Fibroblast of skin of right biceps (primary cell): ENCODE measurements at places on chromosomes 4 and X.
A peak's percentile ranks its signal among the peaks of the same experiment; 100 is the strongest.

GRCh38 chr4:30330894-30331652 lies 389.1 kb upstream of the PCDH7 start:
- no peak for DNase-seq

DNA sequence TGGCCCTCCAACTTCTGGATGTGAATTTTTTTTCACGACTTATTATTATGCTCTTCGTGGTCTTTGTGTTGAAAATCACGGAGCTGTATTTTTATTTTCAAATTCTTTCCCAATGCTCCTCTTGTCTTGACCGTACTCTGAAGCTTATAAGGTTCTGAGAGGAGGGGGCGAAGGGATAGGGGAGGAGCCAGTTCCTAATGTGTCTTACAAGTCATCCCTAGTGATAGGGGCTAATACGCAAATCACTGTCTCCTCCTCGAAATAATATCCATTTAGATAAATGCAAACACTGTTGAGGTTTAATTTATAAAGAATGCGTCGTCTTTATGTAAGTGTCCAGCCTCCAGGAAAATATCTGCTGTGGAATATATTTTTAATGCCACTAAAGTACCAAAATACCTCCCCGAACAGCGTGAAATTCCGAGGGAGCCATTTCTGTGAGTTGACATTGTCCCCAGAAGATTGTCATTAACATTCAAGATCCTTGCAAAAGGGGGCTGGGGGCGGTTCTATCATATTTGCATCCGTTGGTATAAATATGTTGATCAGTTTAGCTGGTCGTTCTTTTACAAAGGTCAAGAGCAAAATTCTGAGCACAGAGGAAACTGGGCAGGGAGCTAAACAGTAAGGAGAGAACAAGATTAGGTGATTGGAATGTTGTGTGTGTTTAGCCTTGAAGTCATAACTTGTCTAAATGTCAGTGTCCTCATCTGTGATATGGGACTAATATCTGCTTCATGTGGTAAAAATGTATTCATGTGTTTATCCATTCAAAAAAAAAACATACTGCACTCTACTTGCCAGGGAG lies 3.7 kb upstream of the FAT1 start:
- DNase-seq: no peak

DNA sequence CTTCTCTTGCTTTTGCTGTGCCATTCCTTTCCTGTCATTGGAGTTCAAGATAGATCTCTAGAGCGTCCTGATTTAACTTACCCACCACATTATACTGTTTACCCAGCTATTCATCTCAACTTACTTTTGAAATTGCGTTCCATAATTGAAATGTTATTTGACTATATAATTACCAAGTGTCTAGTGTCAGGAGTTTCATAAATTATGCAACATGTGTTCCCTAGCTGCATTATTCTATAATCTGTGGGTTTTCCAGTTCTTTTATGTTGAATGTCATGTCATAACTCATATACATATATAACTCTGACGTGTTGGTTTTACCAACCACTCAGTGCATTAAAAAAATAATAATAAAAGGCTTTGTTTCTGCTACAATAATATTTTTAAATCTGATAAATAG lies 285.9 kb upstream of the ARSJ start:
- no peak for DNase-seq

- no peak for DNase-seq
Measured at GRCh38 chr4:182205306-182205705, 37.9 kb upstream of the TENM3 start.

DNA sequence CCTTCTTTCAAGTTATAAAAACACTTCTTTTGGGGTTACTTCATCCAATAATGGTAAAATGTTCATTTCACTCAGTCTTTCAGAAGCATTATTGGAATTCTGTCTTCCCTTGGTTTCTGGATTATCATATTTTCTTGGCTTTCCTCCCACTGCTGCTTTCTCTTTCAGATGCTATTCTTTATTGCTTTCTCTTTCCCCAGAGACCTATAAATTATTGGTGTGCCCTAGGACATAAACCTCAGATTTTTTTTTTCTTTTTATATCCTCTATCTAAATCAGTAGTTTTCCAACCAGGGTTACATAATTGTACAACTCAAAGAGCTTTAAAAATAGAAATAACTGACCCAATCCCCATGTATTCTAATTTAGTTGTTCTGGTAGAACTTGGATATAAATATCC lies 1005.5 kb downstream of the ARAP2 start:
- DNase-seq: no peak

DNA sequence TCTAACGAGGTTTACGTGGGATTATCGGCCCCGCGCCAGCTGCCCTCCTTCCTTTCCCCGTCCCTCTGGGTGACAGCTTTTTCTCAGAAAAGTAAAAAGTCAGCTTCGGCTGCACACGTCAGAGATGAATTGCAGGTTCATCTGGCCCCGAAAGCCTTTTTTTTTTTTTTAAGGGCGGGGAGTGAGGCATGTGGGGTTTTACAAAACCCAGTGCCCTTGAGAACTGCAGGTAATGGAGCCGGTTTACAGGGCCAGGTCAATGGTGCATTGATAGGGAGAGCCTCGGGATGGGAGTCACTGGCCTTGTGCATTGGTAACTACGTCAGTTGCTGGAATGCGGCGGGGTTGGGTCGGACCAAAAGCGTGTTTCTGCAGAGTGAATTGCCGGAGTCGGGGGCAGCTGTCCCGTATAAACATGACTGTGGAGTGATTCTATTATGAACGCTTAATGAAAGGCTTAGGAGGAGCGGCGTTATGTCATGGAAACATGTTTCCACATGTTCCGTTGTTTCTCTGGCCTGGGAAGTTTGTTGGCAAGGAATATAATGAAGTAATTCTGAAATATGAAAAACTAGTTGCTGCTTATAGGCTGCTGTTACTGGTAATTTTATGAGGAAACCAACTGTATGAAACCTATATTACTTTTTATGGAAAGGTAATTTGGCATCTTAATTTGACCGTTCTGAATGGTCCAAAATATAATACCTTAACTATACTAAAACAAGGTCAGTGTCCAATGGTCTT lies 1.1 kb downstream of the HSPA4L start:
- DNase-seq: peak; percentile 28

DNA sequence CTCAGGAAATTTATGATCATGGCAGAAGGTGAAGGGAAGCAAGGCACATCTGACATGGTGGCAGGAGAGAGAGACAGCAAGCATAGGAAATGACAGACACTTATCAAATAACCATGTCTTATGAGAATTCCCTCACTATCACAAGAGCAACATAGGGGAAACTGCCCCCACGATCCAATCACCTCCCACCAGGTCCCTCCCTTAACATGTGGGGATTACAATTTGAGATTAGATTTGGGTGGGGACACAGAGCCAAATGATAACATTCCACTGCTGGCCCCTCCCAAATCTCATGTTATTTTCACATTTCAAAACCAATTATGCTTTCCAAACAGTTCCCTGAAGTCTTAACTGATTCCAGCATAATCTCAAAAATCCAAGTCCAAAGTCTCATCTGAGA lies 8.2 kb upstream of the TMA16 start:
- DNase-seq: no peak

DNA sequence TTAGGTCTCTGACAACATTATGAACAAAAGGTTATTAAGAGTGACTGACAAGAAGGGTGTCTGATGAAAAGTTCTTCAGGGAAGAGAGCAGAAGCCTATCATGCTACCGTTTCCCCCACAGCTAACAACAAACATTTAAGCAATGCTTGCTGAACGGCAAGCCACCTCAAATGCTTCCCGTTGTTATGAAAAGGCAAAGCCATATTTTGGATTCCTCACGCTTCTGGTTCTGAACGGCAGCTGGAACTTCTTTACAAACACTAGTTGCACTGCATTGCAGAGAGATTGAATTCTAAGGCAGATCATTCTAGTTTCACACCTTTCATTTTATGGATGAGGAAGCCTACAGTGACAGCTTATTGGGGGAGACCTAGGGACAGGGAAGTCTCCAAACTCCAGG lies 48.6 kb upstream of the NAP1L5 start:
- no peak for DNase-seq

DNA sequence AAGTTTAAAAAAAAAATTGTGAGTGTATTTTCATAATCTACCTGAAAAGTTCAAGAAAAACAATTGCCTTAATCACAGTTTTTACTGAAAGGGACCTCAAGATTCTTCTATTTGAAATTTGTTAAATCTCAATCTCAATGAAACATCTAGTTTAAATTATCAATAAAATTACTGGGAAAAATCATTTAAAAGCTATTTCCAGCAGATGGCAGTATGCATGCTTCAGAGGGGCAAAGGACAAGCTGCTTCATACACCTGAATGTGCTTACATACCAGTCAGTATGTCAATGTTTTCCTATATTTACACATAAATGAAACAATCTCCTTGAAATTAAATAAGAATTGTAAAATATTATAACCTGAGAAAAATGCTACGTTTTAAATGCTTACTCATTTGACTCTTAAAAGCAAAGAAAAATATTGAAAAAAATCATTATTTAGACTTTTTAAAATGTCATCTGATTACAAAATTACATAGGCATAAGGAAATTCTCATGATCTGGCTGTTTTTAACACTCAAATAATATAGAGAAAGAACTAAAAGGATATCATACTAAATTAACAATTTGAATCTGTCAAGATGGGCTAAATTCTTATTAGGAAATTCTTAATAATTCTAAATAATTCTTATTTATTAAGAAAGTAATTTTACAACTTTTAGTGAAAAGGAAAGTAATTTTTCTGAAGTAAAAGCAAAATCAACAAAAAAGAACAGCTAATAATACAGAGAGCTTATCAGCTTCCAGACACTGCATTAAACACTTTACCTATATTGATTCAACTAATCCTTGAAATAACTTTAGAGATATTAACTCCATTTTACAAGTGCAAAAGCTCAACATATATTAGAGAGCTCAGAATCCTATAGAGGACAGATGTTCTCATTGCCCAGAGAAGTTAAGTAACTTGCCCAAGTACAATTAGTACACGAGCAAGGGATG lies 242.1 kb downstream of the ADAMTS3 start:
- peak; percentile 30 for DNase-seq

GRCh38 chrX:152037183-152037582 lies 62.7 kb upstream of the GABRE start:
- DNase-seq: no peak

GRCh38 chrX:19799319-19800182 lies 87.8 kb downstream of the SH3KBP1 start:
- DNase-seq: peak; percentile 44

GRCh38 chrX:153640045-153640686 lies 6.8 kb upstream of the DUSP9 start:
- no peak for DNase-seq

- peak; percentile 76 for DNase-seq
Measured at GRCh38 chrX:12956704-12957534, 18.0 kb upstream of the TMSB4X start.

GRCh38 chr4:2697995-2698414 lies 58.1 kb downstream of the TNIP2 start:
- DNase-seq: no peak

GRCh38 chrX:65635822-65636221 lies 31.6 kb upstream of the MSN start:
- no peak for DNase-seq

- DNase-seq: no peak
Measured at GRCh38 chrX:95628796-95629195, 1055.8 kb upstream of the DIAPH2 start.

- no peak for DNase-seq
Measured at GRCh38 chr4:109683621-109684253, 19.5 kb downstream of the CASP6 start.

DNA sequence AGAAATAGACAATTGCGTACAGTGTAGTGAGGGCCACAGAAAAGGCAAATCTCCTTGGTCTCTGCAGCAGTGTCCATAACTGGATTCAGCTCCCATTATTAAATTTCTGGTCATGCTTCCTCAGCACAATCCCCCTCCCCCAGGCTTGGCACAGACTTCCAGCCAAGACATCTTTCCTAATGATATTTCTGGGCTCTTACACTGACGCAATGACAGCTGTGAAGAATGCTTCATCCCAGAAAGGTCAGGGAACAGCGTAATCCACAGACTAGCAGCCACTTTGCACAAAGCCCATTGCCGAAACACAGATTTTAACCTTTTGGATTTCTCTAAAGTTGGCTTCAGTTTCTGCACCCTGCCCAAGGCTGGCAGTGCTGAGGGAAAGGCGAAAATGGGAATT lies 597.6 kb upstream of the CPEB2 start:
- DNase-seq: peak; percentile 4

- DNase-seq: no peak
Measured at GRCh38 chr4:185405296-185405999, 8.8 kb downstream of the ANKRD37 start.

- peak; percentile 96 for DNase-seq
Measured at GRCh38 chr4:76589872-76590797, 155.1 kb downstream of the SHROOM3 start.

GRCh38 chrX:111505783-111506182 lies 5.7 kb upstream of the SERTM2 start:
- DNase-seq: no peak

GRCh38 chrX:35819241-35819640 lies 21.1 kb downstream of the MAGEB16 start:
- DNase-seq: no peak

- no peak for DNase-seq
Measured at GRCh38 chr4:140162596-140162995, 8.6 kb upstream of the MAML3 start.

DNA sequence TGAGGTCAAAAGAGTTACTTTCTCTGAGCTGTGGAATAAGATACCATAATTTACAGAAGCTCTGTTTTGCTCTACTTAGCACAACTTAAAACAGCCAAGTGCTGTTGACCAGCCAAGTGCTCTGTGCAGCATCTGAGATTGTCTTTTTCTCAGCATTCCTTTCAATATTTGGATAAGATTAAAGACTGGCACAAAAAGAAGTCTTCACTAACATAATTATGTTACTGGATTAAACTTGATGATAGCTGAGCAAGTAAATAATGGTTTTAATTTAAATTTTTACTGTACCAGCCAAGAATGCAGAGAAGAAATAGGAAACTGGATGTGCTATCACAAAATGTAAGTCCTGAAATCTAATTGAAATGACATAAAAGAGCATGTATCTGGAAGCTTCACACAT lies 60.4 kb downstream of the NPY2R start:
- no peak for DNase-seq

GRCh38 chrX:106168107-106168506 lies at the start of gene PWWP3B:
Gene PWWP3B (plus strand): TSS chrX:106168305. CDS start chrX:106205433, 37,128 bp downstream.
- DNase-seq: peak; percentile 3
